Muscle of back (tissue), 13 donors: ENCODE measurements at places on chromosomes 5 and 9. TPM values are rescaled to one million over a fixed set of nuclear protein-coding genes. Genes with fewer than 3 reads are reported as not detected.

Gene CCL19
- 5.1 TPM for polyA plus RNA-seq

Gene OGN
- 634 TPM for polyA plus RNA-seq

Gene PCDHGB1
- 0.36 TPM for polyA plus RNA-seq

Gene TRPM3
- 0.22 TPM for polyA plus RNA-seq

Gene PTPN3
- 3.0 TPM for polyA plus RNA-seq

Gene C5orf58
- polyA plus RNA-seq: 0.55 TPM
